Left renal cortex interstitium (tissue), 4 donors: ENCODE measurements at places on chromosomes 3 and 15.

GRCh38 chr3:20323307-20323927 is 137.4 kb upstream of the SGO1 start:
- no peak for DNase-seq

DNA sequence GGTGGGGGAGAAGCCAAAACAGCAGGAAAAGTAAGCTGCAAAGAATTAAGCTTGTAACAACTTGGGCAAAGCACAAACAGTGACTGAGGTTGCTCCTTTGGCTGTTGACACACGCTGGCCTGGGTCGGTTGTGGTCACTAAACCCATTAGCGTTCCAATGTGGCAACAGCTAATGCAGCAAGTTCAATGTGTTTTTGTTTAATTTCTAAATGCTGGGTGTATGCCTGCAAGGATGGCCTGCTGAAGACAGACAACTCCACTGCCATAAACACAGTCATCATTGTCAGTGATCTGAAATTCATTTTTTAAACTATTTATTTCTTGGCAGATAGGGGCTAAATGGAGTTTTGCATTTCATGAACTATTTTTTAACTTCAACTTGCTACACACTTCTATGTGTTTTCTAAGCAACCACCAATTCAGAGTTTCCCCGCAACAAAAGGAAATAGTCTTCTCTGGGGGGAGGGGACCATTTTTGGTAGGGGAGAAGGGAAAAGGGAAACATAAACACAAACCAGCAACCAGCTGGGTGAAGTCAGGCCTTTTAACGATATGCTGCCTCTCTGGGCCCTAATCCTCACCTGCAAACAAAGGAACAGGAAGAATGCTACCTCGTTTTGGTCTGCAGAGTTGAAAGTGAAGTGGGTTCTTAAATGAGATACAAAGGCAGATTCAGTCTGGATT is 34.8 kb upstream of the WNT5A start:
- DNase-seq = no peak

DNA sequence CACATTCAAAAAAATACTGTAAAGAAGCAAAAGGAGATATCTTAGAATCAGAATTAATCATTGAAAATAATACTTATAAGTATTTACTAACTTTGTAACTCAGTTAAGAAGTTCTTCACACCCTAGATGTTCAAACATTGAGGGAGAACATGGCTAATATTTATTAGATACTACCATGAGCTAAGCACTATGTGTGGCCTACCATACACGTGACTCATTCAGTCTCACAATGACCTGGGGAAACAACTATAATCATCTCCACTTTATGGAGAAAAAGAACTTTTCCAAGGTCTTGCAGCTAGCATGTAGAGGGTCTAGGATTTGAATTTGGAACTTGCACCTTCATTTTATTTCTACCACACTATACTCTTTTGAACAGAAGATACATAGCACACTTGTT is 361.9 kb upstream of the CFAP20DC start:
- no peak for DNase-seq

- no peak for DNase-seq
These were observed 398.3 kb downstream of the MFSD1 start for GRCh38 chr3:159200176-159200575.

DNA sequence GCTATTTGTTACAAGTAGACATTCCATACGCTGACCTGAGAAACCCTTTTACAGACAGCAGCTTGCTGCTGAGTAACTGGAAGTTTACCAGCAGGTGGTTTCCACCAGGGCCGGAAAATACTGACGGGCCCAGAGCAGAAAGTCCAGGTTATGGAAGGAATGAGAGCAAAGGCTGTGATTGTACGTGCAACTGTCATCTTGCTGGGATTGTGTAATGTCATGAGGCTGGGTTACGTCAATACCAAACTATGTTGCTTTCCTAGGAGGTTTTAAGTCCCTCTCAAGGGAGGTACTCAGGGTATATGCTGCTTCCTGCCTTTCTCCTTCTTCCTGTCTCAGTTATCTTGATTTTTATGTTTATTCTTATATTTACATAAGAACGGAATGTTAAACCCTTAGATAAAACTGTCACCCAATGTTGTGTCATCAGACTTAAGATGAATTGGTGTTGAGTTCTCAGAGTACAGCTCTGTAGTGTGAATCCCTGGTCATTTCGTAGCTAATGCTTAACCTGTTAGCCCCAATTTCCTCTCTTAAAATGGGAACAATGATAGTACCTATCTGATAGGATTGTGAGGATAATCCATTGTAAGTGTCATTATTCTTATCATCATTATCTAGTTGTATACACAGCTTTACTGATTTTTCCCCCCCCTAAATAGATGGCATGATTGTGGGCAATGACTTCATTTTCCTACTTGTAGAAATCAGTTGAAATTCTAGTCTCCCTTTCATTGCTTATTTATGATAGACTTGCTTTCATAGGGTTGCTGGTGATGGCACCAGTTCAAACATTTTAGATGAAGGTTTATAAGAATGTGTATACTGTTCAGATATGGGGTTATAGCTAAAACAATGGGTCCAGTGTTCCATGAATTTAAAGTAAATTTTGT is 101.4 kb downstream of the FNDC3B start:
- peak; percentile 49 for DNase-seq

GRCh38 chr15:48913141-48913540 is 35.2 kb downstream of the EID1 start:
- DNase-seq = no peak

GRCh38 chr15:40831861-40832260 is 3.4 kb upstream of the PPP1R14D start:
- DNase-seq = no peak

DNA sequence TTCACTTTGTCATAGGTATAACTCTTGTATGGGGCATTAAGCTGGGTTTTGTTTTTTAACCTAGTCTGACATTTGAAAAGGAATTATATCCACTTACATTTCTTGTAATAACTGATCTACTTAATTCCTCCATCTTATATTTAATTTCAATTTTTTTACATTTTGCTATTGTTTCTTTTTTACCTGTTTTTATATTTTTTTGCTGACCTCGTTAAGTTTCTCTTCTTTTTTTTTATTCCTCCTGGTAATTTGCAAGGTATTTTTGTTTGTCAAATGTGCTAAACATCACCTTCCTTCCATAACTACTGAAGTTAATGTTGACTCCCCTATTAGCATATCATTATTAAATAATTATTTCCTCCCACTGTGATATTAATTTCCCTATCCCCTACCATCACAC is 87.7 kb upstream of the NR2F2 start:
- no peak for DNase-seq

- no peak for DNase-seq
These were observed 305.3 kb downstream of the SATB1 start for GRCh38 chr3:18119866-18120265.

DNA sequence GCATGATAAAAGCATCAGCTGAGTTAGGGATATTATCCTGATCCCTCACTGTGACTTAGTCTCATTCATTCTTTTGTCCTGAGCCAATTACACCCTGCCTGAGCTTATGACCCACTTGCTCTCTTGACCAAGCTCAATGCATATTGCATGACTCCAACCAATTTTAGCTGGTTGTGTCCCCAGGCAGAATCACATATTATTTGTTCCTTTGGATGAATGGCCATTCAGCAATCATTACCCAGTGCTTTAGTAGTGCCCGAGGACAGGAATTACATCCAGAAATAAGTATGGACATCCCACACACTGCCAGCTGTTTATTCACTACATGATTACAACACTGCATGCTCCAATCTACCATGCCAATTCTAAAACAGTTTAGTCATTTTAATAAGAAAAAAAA is 322.5 kb downstream of the ZBBX start:
- DNase-seq = no peak

GRCh38 chr3:41202834-41203345 is 3.6 kb downstream of the CTNNB1 start:
- DNase-seq = no peak

- DNase-seq = no peak
These were observed 24.1 kb downstream of the RARB start for GRCh38 chr3:25452192-25452591.

DNA sequence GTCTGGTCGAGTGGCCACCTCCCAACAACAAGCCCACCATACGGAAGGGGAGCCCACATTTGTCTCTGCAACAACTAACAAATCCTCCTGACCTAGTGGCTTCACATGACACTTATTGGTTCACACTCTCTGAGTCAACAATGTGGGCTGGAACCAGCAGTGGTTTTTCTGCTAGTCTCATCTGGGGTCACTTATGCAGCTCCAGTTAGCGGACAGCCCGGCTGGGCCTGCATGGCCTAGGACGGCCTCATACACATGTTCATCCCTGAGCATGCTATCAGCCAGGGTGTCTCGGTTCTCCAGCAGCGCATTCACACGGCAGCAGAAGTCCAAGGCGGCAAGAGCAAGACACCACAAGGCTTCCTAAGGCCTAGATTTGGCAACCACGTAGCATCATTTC is 281.7 kb downstream of the XXYLT1 start:
- DNase-seq = no peak

DNA sequence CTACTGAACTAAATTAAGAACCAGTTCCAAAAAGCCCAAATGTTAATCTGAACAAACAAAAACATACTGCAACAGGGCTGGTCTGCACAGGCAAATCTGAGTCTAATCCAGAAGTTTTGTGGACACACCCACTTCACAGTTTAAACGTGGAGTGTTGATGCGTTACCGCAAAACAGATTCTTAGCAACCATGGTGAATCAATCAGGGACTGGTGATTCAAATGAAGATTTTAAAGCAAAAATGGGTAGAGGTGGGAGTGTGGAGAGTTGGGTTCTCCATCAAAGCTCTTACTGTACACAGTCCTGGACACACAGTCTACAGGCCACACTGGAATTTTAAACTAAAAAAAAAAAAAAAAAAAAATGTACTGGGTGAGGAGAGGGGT is 5.2 kb downstream of the ANXA2 start:
- DNase-seq = no peak

GRCh38 chr3:139264375-139264774 is 79.4 kb upstream of the MRPS22 start:
- DNase-seq = no peak

- no peak for DNase-seq
These were observed 216.9 kb downstream of the IGSF11 start for GRCh38 chr3:118817748-118818165.

- DNase-seq = no peak
These were observed 61.9 kb downstream of the VGLL3 start for GRCh38 chr3:86929046-86929445.

GRCh38 chr3:56190771-56191305 is 277.4 kb downstream of the ERC2 start:
- no peak for DNase-seq

DNA sequence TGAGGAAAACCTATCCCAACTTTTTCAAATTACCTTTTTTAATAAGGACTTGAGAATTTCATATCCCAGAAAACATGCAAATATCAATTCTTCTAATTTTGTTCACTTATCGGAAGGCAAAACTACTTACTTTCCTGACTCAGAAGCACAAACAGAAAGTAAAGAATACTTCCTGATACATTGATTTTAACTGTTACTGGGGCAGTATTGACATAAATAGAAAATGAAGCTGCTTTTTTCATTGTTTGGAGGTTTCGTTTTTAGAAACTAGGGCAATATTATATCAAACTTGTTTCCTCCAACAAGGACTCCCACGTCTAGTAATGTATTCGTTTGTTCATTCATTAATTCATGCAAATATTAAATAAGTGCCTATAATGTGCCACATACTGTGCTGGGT is 19.1 kb downstream of the PAQR9 start:
- DNase-seq = no peak

GRCh38 chr3:119664370-119664769 is 4.0 kb upstream of the POPDC2 start:
- no peak for DNase-seq

- DNase-seq = no peak
These were observed 150.2 kb upstream of the CBLB start for GRCh38 chr3:106018929-106019550.

GRCh38 chr3:157916672-157917071 is 189.5 kb downstream of the SHOX2 start:
- DNase-seq = no peak

DNA sequence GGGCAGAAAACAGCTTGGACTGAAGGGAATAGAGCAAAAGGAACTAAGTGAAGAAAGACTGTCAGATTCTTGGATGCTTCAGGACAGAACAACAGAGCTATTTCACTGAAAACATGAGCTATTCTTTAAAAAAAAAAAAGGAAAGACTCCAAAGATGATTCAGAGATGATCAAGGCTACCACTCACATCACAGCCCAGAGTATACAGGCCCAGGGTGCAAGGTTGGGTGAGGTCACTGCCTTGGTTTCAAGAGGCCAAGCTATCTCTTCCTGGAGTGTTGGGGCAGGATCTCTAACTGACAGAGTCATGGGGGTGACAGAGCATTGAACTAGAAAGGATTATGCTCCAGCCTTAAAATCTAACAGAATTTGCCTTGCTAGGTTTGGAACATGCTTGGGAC is 118.1 kb downstream of the AGBL1 start:
- DNase-seq = no peak

- DNase-seq = peak; percentile 45
These were observed at the start of gene PCOLCE2 for GRCh38 chr3:142888481-142889211. TSS of gene PCOLCE2 (minus strand) at chr3:142889083. CDS start at chr3:142888896, 187 bp downstream.

DNA sequence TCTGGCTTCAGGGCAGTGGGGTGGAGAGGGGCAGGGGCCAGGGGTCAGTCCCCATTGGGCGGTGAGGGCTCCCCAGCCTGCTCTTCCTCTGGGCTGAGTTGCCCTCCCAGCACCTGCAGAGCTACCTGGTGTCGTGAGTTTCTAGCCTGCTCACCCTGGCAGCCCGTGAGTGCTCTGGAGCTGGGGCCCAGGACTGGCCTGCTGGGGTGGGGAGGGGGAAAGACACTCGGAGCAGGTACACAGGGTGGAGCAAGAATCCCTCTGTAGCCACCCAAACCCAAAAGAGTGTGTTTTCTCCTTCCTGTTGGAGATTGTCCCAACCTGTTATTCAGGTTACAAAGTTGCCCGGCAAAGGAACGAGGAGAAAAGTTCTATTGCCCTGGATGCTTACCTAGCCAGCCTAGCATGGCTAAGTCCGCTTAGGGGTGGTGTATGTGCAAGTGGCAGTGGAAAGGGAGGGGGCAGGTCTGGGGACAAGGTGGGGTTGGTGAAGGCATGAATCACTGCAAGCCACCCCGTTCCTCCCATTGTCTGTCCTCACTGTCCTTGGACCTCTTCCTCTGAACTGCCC is 8.9 kb downstream of the FAM3D start:
- no peak for DNase-seq
